Stimulated activated CD8-positive, alpha-beta memory T cell treated with anti-CD3 and anti-CD28 coated beads, Interleukin-7, amount 100 ng/mL, for 24 hours (primary cell): ENCODE measurements at places on chromosomes 5 and 9.

GRCh38 chr5:178145965-178146820 lies 7.5 kb downstream of the NHP2 start:
- peak; percentile 52 for DNase-seq

DNA sequence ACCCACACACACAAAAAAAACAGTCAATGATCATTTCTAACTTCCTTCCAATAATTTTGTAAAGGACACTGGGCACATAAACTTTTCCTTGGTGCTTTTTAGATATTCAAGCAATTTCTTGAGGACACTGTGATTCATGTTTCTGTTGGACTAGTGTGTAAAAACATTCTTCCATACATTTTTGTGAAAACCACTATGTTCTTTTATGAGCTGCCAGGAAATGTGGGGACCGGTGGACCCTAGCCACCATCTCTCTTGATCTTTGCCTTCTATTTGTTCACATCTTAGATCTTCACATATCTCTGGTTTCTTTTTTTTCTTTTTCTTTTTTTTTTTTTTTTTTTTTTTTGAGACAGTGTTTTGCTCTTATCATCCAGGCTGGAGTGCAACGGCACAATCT lies 287.4 kb downstream of the GLIS3 start:
- no peak for DNase-seq

GRCh38 chr9:129273136-129273895 lies 95.3 kb upstream of the IER5L start:
- DNase-seq, result no peak

GRCh38 chr9:138071292-138071691 lies 193.7 kb downstream of the CACNA1B start:
- no peak for DNase-seq

- no peak for DNase-seq
Observed at GRCh38 chr5:157559301-157559700, 16.3 kb downstream of the ADAM19 start.

GRCh38 chr5:176889321-176890280 lies 9.5 kb downstream of the HK3 start:
- DNase-seq, result no peak

DNA sequence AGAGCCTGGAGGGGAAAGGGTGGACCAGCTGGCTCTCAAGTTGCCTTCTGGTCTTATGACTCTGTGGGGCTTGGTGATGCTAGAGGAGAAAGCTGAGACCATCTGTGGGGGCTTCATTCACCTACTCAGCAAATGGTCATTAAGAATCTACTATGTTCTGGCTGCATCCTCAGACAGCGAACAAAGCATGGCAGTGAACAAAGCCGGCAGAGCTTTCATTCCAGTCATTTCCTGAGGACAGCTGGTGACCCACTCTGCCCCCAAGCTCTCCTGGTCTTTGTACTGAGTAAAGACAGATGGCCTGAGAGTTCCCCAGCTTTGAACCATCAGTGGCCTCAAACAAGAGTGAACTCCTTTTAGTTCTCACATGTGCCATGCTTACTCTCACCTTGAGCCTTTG lies 48.0 kb downstream of the FGF1 start:
- no peak for DNase-seq

DNA sequence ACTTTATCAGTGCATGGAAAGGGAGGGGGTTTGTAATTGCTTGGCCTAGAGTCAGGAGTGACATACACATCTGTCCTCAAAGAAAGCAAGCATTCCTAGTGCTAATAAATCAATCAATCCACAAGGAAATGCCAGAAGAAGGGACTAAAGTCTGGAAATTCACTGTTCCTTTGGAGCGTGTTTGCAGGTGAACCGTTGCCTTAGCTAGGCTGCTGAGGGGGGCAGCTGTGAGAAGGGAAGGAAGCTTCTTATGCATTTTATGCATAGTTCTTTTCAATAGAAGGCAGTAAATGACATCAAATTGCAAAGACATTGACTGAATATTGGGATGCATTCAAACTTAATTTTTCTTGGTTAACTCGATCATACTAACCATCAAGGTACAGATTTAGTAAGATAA lies 1092.5 kb upstream of the SEMA6A start:
- no peak for DNase-seq

- no peak for DNase-seq
Observed at GRCh38 chr5:162214551-162214950, 147.0 kb downstream of the GABRG2 start.

DNA sequence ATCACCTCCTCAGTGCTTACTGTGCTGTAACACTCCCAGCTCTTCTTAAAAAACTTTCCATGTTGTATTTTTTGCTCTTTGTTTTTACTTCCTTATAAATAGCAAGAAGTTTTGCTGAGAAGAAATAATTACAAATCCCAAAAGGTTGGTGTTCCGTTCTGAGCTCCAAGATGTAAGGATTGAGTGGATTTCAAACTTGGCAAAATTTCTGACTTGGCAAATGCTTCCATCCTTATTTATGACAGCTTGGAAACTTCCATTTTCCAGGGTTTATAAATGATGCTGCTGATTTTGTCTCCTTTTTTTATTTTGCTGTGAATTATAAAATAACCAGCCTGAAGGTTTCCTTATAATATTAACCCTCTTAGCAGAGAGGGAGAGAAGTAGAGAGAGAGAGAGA lies 151.9 kb downstream of the NTRK2 start:
- no peak for DNase-seq

DNA sequence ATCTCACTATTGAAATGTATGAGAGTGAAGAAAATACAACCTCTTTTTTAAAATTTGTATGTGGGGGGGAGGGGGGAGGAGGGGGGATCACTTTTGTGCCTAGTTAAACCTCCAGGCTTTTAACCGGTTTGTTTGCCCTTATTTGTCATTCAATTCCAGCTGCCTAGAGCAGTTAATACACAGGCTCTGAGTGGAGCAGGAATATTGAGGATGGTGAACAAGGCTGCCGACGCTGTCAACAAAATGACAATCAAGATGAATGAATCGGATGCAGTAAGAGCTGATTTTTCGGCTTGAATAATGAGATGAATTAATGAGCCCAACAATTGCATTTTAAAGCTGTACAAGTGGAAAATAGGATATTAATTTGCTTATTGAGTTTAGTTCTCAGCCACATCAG lies 28.7 kb upstream of the SNX24 start:
- no peak for DNase-seq

DNA sequence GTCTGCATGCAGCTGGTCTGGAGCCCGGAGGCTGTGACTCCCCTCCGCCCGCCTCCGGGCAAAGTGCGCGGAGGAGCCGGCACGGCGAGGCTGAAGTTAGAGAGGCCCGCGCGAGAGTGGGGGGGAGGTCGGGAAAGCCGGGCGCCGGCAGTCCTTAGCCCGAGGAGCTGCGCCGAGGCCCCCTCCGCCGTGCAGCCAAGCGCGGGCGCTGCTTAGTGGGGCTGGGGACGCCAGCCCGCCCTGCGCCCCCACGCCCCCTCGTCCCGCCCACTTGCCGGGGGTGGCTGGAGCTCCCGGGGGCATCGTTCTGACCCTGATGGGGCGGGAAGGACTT lies 403 bp downstream of the NINJ1 start:
- DNase-seq, result no peak

DNA sequence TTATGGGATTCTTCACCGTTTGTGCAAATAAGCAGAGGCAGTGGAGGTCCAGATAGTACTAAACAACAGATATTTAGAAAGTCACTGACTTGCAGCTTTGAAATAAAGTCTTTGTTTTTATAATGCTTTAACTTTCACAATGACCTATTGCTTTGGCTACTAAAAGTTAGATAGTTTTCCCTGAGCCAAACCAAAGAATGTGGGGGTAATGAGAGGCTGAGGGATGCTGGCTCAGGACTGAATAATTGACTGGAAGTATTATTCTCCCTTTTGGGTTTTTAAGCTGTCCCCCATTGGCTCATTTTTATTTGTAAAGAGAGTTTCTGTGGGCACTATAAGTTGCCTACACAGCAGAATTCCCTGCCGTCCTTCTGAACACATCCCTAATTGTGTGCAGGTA lies 99.2 kb upstream of the ACTBL2 start:
- no peak for DNase-seq

DNA sequence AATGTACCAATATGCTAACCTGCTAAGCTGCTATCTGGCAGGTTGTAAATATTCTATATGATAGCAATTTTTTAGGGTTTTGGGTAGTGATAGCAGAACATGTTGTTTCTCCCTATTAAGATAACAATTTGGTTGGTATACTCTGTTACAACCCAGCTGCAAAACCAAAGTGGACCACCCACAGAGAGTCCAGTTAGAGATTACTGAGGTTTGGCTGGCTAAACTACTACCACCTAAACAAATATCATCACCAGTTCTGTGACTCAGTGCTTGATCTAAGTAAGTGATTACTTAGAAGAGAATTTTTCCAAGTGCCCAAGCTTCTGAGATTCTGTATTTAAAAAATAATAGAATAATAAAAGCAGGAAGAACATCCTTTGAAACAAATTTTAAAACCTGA lies 72.3 kb downstream of the XRCC4 start:
- no peak for DNase-seq

DNA sequence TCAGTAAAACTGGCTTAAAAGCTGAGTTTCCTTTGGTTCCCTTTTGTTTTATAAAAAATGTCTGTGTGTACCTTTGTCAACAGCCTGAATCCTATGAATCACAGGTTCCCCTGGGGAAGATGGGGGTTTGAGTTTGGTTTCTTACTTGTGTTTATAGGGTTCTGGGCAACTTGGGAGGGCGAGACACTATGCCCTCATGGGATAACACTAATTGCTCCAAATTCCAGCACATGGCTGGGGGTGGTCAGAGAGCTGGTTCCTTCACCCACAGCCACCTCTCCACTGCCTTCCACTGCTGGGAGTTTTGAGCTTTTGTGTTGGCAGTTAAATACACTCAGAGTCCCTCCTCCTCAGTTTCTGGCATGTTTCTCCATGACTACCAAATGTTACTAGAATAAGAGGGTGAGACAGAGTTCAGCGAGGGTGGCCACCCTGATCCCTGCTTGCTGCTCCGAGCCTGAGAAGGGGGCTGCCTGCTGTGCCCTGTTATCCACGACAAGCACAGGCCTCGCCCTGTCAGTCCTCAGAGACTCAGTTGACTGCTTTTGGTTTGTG lies 83.0 kb upstream of the EPB41L4B start:
- no peak for DNase-seq

- DNase-seq, result no peak
Observed at GRCh38 chr5:150206098-150206778, 16.4 kb downstream of the SLC6A7 start.

DNA sequence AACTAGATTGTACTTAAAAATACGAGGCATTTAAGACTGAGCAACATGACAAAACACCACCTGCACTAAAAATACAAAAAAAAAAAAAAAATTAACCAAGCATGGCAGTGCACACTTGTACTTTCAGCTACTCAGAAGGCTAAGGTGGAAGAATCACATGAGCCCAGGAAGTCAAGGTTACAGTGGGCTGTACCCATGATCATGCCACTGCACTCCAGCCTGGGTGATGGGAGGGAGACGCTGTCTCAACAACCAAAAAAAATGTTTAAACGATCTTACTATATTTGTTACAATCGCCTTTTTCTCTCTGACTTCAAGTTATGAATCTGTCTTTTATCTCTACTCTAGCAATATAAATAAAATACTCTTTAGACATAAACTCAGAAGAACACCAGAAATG lies 1454.3 kb downstream of the MAT2B start:
- no peak for DNase-seq

- no peak for DNase-seq
Observed at GRCh38 chr5:112275671-112276070, 143.4 kb downstream of the EPB41L4A start.

DNA sequence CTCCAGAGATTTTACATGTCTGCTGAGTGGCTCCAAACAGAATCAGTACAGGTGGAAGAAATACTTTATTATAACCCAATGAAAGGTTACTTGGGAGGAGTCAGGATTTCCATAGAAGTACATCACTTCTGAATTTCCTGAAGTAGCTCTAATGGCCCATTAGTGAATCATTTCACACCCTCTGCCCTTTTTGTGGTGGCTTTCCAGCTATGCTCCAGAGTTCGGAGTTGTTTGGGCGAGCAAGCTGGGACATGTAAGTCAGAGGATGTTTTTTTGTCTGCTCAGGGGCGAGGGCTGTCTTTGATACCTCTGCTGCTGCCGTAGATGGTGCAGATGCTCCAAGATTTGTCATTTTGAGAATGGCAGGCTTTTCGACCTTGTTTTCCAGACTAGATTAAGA lies 226.1 kb downstream of the GOLPH3 start:
- DNase-seq, result no peak

DNA sequence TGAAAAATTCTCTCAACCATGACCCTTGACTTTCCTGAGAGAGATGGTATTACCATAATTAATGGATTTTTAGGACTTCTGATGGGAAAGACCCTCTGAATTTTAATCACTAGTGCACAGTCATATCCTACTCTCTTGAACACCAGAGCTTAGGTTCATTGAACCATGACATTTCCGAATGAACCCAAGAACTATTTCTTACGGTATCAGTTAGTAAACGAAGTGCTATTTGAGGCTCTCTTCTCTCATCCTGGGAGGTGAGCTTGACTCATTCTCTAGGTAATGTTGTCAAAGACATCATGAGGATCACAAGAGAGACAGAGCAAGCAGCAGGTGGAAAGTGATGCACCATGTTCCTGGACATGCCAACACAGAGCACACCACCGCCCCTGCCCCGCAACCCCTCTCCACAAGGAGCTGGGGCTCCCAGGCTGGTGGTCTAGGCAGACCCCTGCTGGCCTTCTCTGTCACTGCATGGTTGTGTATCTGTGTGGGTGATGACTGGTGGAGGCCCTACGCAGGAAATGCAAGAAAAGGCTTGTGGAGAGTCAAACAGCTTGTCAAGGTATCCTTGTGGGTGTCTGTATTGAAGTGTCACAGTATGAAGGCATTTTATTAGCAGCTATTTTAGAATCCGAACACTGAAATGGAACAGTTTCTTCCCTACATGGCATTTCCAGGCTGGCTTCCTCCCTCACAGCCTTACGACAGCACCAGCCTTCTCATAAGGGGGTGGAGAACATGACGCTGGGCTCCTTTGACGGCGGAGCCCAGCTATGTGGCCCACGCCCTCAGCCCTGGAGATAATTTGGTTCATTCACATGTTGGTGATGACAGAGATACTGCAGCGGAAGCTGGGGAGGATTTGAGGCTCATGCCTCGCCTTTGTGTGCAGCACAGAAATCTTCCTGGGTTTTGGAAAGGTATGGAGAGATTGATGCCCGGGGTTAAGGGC lies 297.6 kb downstream of the NTRK2 start:
- DNase-seq, result no peak

DNA sequence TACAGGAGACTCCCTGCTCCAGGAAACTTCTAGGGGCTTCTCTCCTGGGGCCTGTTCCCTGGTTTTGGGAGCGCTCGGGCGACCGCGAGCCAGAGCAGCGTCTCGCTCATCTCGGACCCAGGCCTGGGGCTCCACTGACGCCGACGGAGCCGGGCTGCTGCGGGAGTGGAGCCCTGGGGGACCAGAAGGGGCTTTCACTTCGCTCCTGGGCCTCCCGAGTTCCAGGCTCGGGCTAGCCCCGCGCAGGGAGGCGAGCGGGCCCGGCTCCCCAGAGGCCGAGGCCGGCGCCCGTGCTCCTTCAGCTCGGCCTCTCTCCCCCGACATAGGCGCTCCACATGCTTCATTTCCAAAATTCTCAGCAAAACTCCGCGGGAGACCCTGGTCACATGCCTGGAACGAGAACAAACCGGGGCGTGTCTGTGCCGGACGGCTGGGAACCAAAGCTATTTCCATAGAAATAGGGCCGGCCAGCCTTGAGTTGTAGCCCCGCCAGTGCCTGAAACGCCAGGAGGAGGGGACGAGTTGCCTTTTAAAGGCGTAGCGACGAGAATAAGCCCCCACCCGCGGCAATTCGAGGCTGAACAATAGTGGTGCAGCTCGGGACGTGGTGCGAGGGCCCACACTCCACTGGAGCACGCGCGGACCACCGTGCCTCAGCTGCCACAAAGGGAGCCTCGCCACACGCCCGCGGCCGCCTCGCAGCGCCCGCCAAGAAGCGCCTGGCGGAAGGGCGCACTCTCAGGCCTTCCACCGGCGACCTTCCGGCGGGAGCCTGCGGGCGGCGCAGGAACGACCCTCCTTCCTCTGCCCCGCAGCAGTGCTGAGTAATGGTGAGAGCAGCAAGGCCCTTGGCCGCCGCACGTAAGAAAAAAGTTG lies 1.1 kb upstream of the G3BP1 start:
- peak; percentile 15 for DNase-seq
